ENCODE measurements at places on chromosomes 12 and 14.

DNA sequence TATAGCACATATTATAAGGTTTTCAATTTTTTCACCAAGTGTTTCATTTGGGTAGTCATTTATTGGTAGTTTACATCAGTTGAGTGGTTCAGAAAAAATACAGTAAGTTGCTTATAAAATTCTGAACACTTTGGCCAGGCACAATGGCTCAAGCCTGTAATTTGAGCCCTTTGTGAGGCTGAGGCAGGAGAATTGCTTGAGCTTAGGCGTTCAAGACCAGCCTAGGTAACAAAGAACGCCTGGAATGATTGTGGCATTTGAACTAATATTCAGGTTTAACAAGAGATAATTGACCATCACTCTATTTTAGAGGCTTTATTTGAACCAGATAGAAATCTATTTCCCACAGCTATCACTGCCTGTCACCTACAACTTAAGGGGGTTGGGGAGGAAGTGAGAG is 22.7 kb downstream of the HIF1A start:
- DNase-seq = no peak

DNA sequence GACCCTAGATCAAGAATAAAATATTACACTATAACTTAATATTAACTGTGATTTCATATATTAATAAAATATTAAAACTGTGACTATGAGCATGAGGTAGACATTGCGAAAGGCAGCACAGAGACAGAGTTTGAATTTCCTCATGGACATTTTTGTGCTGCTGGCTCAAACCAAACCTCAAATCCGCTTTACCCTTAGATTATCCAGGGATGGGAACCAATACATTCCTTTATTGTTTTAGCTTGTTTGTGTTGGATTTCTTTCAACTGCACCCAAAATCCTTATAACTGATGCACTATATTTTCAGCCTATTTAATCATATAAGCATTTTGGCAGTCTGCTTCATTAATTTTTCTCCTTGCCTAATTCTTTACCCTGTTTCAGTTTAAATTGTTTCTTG is 436.7 kb downstream of the ATP23 start:
- DNase-seq = peak; percentile 70

- no peak for DNase-seq
These were observed 68.6 kb downstream of the EP400 start for GRCh38 chr12:132018193-132018916.

GRCh38 chr14:69246331-69246730 is 13.6 kb upstream of the GALNT16 start:
- no peak for DNase-seq

- no peak for DNase-seq
These were observed 29.2 kb downstream of the GPR135 start for GRCh38 chr14:59435987-59436386.

DNA sequence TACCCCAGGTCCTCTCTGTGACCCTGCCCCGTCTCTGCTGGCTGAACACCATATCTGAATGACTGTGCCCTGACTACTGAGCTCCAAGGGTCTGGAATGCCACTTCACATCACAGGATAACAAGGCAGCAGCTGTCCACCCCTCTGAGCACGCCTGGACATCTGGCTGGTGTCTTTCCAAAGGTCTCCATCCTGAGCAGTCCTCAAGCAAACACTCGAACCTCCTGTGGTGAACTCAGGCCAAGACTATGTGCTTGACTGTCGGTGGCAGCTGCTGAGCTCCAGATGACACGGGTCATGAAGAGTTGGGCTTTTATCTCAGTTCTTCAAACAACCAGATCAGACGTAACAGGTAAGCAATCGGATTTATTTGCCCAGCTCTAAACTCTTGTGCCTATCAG is 117.2 kb upstream of the BCL2L14 start:
- no peak for DNase-seq

DNA sequence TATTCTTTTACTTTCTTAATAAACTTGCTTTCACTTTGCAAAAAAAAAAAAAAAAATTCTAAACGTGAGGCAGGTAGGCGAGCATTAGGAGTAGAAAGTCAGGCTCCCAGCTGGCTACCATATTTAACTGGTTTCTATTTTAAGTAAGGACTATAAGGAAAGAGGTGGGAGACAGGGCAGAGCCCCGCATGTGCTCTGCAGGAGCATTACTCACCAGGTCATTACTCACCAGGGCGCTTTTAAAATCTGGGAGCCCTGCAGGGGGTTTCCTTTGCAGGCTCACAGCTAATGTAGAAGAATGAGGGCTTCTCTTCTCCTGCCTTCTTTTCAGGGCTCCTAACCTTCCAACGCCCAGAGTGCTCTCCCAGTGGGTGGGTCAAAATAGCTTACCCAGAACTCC is 14.0 kb upstream of the DPF3 start:
- DNase-seq = no peak

- no peak for DNase-seq
These were observed 26.0 kb downstream of the SCYL2 start for GRCh38 chr12:100293017-100293416.
